ENCODE measurements at places on chromosomes 7 and 10.

DNA sequence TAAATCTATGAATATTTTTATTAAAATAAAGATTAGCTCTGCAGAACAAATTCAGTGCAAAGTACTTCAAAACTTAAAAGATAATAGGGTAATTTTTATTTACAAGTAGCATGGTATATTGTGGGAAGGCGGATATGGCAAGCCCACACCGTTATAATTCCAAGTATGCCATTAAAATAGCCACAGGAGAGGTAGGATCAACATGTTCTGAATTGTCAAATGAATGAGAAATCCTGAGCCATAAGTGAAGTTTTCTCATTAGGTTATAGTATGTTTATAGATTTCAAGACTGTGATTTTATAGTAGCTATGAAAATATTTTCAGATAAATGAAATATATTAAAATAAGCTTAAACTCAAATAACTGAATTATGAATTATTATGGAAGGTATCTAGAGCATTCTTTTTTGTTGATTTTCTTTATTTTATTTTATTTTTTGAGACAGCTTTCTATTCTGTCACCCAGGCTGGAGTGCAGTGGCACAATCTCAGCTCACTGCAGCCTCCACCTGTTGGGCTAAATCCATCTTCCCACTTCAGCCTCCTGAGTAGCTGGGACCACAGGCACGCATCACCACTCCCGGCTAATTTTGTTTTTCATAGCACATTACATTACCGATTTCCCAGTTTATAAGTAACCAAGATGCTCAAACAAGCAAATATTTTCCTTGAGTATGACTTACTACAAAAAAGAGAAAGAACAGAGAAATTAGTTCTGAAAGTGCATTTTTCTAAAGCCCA, 956.6 kb downstream of the GATA3 start:
- no peak for DNase-seq

DNA sequence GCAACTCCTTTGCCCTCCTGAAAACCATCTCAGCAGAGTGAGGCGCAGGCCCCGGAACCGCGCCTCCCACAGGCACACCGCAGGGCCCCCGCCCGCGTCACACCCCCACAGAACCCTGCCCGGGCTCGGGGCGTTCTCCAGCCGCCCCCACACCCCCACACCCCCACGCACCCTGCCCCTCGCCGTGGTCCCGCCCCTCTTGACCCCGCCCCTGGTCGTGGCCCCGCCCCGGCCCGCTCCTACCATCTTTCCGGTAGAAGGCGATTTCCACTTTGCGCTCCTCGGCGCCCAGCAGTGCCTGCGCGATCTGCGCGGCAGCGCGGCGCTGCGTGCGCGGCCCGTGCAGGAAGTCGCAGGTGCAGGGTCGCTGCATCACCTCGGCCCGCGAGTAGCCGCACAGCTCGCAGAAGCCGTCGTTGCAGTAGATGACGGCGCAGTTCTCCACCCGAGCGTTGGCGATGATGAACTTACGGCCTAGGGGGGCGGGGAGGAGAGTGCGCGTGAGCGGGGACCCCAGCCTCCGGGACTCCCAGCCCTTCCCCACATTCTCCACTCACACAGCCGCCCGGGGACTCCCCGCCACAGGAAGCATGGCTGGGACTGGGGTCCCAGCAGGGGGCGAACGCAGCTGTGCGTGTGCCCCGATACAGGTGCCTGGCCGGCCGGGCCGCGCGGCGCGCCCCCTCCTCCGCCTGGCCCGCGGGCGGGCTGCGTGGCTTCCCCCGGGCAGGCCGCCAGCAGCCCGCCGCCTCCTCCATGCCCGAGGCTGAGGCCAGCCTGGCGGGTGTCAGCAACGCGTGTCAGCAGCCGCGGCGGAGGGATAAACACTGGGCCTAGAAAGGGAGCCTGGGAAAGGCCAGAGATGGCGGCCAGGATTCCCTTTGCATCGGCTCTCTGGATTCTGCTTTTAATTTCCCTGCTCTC, 3.4 kb downstream of the KCNH2 start:
- DNase-seq, result peak; percentile 70

GRCh38 chr7:66542528-66543269, 86.0 kb upstream of the KCTD7 start:
- DNase-seq, result no peak

- no peak for DNase-seq
Measured at GRCh38 chr7:74014931-74015330, 13.0 kb upstream of the ELN start.

GRCh38 chr10:111072232-111072631, 4.6 kb upstream of the ADRA2A start:
- DNase-seq, result no peak

GRCh38 chr7:96187735-96188134, 134.2 kb downstream of the SLC25A13 start:
- DNase-seq, result no peak

DNA sequence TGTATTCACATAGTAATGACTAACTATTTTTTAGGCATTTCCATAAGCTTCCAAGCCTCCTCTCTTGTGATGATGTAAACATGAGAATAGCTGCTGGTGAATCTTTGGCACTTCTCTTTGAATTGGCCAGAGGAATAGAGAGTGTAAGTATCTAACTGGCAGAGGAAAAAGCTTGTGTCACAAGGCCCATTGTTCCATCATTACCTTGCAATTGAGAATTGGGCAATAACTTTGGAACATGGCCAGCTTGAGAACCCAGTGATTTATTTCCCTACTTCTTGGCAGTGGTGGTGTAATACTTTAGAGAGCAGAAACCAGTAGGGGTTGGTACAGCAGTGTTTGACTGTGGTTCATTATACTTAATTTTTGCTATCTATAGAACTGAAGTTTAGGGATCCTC, 12.0 kb downstream of the IFRD1 start:
- no peak for DNase-seq

GRCh38 chr10:59064080-59064692, 112.3 kb upstream of the PHYHIPL start:
- DNase-seq, result no peak

GRCh38 chr10:72682638-72683037, 9.3 kb upstream of the MCU start:
- DNase-seq, result no peak

DNA sequence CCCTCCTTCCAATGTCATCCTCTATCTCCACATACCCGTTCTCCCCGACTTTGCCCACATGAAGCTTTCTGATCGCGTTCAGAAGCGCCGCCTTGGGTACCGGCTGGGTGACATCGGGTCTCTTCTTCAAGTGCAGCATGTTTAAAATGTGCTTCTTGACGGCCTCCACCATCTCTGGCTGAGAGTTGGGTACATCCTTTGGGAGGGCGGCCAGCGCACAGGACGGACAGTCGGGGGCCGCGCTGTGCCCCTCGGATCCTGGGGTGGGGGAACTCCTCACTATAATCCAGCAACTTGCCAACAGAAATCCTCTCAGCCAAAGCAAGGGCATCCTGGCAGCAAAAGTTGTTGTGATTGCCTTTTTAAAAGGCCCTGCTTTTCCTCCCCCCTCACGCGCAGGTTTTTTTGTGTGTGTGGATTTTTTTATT, 2.8 kb downstream of the INHBA start:
- no peak for DNase-seq

- no peak for DNase-seq
Measured at GRCh38 chr10:77800738-77801266, 125.8 kb downstream of the DLG5 start.

DNA sequence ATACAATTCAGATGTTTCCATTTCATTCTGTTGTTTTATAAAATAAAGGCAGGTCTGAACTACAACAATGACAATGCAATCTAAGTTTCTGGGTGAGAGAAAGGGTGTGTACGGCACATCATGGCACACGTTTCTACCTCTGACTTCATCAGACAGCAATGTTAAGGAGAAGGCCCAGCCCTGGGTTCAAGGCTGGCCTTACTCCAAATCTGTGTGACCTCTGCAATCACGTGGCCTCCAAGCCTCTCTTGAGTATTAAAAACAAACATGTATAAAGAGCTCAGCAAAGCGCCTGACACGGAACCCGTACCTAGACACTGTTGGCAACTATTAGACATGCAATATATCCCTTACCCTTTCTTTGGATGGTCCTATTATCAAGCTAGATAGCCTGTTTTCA, 114.1 kb downstream of the LARP4B start:
- no peak for DNase-seq

GRCh38 chr10:64798297-64798696, 1277.1 kb downstream of the REEP3 start:
- no peak for DNase-seq

DNA sequence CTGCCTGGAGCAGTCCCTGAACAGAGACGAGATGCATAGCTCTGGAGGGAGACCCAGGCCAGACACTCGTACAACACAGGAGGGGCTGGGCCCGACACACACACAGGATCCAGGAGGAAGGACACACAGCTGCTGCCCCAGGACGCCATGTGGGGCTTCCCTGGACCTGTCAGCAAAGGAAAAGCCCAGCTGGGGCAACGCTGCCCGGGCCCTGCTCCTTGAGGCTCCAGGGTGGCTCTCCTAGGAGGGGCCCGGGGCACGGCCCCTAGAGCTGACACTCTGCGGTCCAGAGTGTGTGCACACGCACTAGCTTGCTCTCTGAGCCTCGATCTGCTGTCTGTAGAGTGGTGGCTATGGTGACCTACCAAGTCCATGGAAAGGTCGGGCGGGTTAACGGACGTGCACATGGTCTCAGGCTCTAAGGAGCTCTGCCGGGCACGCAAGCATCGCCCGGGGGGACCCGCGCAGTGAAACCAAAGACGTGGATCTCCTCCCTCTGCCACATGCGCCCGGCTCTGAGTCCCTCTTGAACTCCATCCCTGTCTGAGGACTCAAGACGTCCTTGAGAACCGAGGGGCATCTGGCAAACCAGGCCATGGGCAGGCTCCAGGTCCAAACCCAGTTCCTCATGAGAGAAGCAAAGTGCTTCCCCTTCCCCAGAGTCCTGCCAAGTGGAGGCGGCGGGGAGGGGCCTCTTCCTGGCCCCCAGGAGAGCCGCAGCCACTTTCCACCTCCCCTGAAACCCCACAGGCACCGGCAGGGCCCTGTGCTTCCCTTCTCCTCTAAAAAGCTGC, 279.0 kb downstream of the ELFN1 start:
- DNase-seq, result no peak

- DNase-seq, result no peak
Measured at GRCh38 chr10:31081937-31082840, 50.5 kb upstream of the ZNF438 start.

DNA sequence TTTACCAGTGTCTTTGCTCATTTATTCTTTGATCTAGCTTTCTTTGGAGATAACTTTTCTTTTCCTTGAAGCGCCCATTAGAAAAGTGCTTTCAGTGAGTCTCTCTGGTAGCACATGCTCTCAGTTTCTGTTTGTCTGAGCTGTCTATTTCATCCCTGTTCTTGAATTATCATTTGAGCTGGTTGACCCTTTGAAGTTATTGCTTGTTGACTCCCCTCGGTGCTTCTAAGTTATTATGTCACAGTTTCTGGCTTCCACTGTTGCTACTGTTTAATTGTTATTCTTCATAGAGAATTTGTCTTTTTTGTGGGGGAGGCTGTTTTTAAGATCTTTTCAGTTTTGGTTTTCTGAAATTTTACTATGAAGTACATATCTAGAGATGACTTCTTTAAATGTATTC, 11.4 kb upstream of the PRF1 start:
- no peak for DNase-seq

GRCh38 chr7:102433219-102434038, at the start of gene ORAI2:
Gene ORAI2, plus strand, starts transcription at chr7:102433575. Its CDS starts 5,382 bp downstream, at chr7:102438957.
- peak; percentile 89 for DNase-seq

DNA sequence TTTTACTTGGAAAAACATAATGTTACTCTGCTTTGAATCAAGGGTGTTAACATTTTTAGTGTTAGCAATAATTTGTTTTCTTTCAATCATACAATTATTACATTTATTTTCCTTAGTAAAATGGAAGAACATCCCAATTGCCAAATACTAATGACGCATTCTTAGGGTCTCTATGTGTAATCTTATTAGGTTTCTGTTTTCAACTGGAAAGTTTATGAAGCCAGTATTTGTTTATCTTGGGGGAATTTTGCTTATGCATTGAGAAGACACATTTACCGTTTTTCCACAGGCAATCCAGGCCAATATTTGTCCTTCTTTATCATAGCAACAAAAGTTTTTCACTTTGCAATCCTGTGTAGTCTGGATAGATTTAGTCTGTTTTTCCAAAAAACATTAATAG, 134.5 kb downstream of the CPED1 start:
- no peak for DNase-seq

GRCh38 chr10:30151581-30152389, 92.4 kb upstream of the JCAD start:
- DNase-seq, result no peak

DNA sequence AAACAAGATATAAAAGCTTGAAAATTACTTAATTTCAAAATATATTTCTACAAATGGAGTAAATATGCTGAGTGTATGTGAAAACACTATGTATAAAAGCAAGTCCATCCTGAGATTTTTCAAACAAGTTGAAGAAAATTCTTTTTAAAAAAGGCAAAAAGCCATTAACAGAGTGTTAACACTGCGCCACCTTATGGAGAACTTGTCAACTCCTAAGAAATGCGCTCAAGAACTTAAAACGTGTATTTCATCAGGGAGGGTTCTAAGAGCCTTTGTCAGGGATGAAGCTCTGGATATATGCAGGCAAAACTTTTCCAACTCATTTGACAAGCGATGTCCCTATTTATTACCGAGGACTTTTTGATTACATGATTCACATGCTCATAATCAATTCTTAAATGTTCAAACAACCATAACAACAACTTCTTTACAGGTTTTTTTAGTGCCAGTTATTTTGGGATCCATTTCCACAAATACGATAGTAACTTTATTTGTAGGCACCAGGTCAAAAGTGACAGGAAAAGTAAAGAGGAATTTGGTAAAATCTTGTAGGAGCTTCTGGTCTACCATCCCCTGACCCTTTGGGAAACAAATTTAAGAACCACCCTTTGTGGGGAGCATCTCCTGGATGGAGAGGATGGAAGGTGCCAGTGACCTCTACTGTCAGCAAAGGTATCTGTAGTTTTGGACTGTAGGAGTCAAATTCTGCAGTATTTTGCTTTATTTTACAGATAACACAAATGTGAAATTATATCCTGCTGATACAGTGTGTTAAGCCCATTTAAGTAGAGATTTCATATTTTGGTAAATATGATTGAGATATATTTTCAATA, 23.2 kb downstream of the CALCR start:
- DNase-seq, result no peak

DNA sequence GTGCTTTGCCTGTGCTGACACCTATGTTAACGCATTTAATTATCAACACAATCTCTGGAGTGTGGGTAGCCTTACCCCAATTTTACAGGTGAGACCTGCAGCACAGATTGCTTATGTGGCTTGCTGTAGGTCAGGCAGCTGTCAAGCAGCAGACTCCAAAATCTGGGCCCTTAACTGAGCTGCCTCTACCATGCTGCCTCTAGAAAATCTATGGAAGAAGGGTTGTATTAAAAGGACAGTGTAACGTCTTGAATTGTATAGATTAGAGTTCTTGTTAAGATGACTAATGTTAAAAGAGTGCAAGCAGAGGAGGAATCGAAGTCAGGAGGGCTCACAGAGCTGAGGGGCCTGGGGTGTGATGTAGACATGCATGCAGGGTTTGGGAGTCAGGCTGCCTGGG, 1.2 kb upstream of the PON3 start:
- DNase-seq, result no peak

GRCh38 chr10:84088626-84089025, 50.7 kb upstream of the GHITM start:
- DNase-seq, result no peak

- DNase-seq, result no peak
Measured at GRCh38 chr10:26437637-26438461, at the start of gene APBB1IP. Gene APBB1IP, plus strand, starts transcription at chr10:26438341. Its CDS starts 53,986 bp downstream, at chr10:26492327.

GRCh38 chr7:30247541-30248401, 36.6 kb upstream of the ZNRF2 start:
- no peak for DNase-seq

- no peak for DNase-seq
Measured at GRCh38 chr10:60717852-60718251, 60.4 kb upstream of the CDK1 start.

Measured in activated CD8-positive, alpha-beta memory T cell treated with anti-CD3 and anti-CD28 coated beads for 1 hour (primary cell).